ENCODE measurements at places on chromosomes 2 and 18.

GRCh38 chr2:212938144-212938793 lies 213.1 kb downstream of the IKZF2 start:
- DNase-seq = no peak

- DNase-seq = peak; percentile 73
These were observed 52.3 kb downstream of the DIS3L2 start for GRCh38 chr2:232013701-232014353.

- no peak for DNase-seq
These were observed 18.7 kb downstream of the ITPRID2 start for GRCh38 chr2:181910028-181910831.

- no peak for DNase-seq
These were observed 638.1 kb downstream of the DSC3 start for GRCh38 chr18:30404422-30404821.

DNA sequence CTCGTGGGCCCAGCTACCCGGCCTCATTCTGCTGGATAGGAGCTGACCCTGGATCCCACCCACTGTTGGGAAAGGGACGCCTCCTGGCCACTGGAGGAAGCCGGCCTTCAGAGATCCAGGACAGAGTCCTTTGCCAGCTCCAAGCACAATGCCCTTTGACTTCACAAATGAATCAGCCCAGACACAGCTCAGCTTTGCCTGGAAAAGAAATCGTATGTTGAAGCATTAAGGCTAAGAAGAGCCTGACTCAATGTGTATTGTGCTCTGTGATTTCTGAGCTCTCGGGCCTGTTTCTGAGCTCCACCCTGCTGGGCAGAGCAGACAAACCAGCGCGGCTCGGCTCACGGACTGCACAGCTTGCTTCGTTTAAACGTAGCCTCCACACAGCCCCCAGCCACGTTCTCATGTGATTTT lies 162.9 kb upstream of the APCDD1 start:
- DNase-seq = no peak

- DNase-seq = no peak
These were observed 21.2 kb downstream of the QPCT start for GRCh38 chr2:37365669-37366068.

- no peak for DNase-seq
These were observed 2.1 kb upstream of the PID1 start for GRCh38 chr2:229273006-229273722.

GRCh38 chr2:105139556-105140239 lies 101.8 kb downstream of the MRPS9 start:
- no peak for DNase-seq

- DNase-seq = no peak
These were observed 46.4 kb upstream of the ODC1 start for GRCh38 chr2:10494351-10495066.

DNA sequence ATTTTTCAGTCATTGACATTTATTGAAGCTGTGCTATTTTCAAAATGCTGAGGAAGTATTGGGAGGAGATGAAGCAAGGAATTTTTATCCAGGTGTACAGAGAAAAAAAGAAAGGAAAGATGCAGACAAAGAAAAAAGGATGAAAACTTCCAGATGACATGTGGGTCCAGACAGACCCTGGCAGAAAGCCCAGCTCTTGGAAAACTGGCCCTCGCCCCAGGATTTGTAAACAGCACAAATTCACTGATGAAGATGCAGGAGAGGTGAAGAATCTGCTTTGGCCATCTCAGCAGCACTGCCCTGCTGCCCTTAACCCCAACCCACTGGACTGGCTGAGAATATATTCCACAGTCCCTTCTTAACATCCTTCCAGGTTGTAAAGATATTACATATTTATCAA lies 12.5 kb downstream of the TACR1 start:
- peak; percentile 36 for DNase-seq

- no peak for DNase-seq
These were observed 77.5 kb upstream of the FZD5 start for GRCh38 chr2:207847098-207847806.
